ENCODE measurements at places on chromosomes 6 and 20.

GRCh38 chr6:387293-387741 lies 4.2 kb upstream of the IRF4 start:
- DNase-seq, result no peak

- DNase-seq, result no peak
These were observed 8.1 kb downstream of the EDN1 start for GRCh38 chr6:12298017-12298978.

GRCh38 chr6:107784669-107785068 lies 39.4 kb downstream of the SCML4 start:
- DNase-seq, result no peak

DNA sequence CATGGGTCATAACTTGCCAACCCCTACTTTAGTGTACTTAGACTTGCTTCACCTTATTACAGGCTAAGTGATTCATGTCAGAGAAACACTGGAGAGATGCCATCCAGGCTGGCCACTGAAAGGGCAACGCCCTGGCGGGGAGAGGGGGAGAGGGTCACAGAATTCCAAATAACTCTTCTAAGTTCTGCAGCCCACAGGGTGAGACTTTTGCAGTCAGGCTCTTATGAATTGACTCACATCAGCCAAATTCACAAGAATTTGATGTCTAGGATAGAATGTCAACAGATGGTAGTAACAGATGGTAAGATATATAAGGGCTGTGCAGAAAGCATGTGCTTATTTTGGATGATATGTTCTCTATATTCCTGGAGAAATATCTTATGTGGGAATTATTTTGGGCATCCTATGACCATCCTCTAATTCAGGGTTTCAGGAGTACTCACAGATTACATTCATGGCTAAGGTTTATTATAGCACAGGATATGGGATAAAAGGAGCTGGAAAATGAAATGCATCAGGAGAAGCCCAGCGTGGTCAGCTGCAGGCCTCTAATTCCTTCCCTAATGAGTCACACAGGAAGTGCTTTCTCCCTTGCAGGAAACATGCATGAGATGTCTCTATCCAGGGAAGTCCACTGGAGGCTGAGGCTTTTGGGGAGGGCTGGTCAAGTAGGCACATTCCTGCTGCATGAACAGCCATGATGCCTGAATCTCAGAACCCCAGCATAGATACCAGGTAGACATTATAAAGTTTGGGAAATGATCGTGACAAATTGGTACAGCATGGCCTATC lies 58.7 kb upstream of the RIN2 start:
- peak; percentile 40 for DNase-seq

GRCh38 chr20:3738111-3739053 lies 5.9 kb downstream of the HSPA12B start:
- no peak for DNase-seq

- DNase-seq, result no peak
These were observed 36.2 kb downstream of the RIOK1 start for GRCh38 chr6:7425808-7426190.

DNA sequence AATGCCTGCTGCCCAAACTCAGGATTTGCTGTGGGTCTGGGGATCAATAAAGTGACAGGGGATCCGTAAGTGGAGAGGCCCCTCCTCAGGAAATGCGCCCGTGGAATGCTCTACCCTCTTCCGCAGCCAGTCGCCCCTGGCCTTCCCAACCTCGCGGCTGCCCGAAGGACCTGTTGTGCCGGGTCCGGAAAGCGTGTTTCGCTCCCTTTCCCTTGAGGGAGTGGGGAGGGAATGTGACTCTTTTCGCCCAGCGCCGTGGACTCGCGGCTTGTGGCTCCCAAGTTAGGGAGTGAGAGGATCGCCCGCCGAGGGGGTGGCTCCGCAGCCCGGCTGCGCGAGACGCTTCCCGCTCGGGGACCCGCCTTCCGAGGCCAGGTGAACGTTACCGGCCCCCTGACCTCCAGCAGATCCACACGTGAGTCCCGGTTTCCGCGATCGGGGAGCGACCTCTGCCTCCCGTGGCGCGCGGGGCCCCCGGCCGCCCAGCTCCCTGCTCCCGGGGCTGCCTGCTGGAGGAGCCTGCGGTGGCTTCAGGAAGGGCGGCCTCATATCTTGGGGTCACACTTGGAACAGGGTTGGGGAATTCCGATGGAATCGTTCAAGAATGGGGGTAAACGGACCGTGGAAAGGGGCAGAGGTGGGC lies 666 bp downstream of the TPD52L1 start:
- peak; percentile 36 for DNase-seq

DNA sequence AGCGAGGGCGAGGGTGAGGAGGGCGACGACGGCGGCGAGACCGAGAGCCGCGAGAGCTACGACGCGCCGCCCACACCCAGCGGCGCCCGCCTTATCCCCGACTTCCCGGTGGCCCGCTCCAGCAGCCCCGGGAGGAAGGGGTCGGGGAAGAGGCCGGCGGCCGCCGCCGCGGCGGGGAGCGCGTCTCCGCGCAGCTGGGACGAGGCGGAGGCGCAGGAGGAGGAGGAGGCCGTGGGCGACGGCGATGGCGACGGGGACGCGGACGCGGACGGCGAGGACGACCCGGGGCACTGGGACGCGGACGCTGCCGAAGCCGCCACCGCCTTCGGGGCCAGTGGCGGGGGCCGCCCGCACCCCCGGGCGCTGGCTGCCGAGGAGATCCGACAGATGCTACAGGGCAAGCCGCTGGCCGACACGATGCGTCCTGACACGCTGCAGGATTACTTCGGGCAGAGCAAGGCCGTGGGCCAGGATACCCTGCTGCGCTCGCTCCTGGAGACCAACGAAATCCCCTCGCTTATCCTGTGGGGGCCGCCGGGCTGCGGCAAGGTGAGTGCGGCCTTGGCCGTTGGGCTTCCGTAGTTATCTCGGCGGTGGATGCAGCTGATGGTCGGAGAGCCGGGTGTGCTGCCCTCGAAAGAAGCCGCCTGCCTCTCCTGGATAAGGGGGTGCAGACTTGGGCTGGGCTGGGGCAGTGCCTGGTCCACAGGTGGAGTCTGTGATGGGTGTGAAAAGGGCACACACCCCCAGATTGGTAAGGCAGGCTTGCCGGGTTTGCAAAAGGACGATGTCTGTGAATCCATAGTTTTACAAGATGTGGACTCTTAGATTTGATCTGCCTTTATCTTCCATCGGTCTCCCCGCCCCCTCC lies 938 bp downstream of the WRNIP1 start:
- DNase-seq, result peak; percentile 72

DNA sequence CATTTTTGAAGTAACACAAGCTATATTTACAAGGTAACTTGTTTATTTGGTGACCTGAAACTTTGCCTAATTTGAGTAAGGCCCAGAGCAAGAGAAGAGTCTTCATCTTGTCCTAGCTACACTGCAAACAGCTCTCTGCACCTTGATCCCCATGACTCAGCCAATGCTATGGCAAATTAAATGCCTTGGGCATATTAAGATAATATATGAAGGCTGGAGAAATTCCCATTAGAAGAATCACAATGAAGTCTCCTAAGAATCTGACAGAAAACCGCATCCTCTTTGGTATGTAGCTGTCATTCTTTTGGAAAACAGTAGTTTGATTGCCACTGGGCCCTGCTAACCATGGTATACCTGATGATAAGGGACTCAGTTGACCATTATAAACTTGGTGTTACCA lies 204.5 kb downstream of the UBE3D start:
- DNase-seq, result no peak

DNA sequence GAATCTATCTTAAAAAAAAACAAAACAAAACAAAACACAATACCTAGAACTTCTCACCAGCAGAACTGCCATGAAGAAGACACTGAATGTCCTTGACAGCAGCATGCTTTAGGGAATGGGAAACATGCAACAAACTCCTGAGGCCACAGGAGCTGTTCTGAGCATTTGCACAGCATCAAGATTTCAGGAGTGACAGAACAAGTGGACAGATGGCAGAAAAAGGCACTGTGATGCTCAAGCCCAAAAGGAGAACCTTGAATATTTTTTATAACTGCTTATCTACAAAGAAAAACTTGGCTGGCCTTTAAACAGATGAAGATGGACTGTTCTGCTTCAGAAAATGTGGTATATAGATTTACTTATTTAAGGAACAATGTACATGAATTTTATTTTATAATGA lies 158.9 kb downstream of the RALGAPA2 start:
- DNase-seq, result no peak

DNA sequence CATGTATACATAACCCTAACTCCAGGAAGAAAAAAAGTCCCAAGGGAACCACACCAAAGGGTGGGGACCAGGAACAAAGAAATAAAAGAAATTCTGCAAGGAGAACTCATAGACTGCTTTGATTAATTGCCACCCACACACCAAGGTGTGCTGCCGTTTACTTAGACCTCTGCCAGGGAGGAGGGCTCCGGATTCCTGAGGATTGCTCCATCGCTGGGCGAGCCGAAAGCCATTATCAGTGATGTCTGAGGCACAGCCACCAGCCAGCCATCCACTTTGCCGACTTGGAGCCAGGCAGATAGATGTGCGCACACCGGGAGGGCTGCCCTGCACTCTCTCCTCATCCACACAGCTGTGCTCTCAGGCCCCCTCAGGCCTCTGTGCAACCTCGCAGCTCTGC lies 272.7 kb upstream of the FOXQ1 start:
- DNase-seq, result no peak

DNA sequence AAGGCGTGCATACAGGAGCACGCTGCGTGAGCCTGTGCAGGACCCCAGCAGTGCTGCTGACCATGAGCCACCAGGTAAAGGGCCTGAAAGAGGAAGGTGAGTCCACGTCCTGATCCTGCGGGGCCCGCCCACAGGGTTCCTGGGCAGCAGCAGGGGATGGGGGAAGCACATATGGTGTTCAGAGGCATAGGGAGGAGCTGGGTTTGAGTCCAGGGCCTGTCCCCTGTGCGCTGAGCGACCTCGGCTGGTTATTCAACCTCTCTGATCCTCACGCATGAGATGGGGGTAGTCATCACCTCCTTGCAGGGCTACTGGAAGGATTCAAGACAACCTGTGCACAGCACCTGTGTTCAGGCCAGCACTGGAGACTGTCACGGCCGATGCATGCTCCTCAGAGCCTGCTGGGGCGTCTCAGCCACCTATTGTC lies at the start of gene TMC2:
Gene TMC2, plus strand, starts transcription at position 14 of the 427 bp plus-strand sequence. Its CDS starts 49 bp downstream, at position 63.
- no peak for DNase-seq

- DNase-seq, result peak; percentile 92
These were observed 4.5 kb upstream of the TNXB start for GRCh38 chr6:32113386-32114352.

GRCh38 chr6:115203381-115203780 lies 857.3 kb downstream of the FRK start:
- DNase-seq, result peak; percentile 34

DNA sequence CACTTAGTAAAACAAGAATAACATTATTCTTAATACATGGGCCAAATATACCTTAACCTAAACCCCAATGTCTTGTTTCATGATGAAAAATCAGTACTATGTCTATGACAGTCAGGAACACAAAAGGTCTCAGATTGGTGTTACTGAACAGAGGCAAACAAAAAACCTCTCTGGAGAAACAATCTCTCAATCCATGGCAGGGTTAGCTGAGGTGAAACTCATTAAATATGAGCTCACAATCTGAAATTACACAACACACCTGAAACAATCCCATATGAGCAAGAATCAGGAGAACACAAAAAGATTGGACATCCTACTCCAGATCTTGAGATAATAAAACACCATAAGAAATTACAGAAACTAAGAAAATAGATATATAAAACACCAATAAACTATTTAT lies 6.5 kb upstream of the SLC17A4 start:
- no peak for DNase-seq

DNA sequence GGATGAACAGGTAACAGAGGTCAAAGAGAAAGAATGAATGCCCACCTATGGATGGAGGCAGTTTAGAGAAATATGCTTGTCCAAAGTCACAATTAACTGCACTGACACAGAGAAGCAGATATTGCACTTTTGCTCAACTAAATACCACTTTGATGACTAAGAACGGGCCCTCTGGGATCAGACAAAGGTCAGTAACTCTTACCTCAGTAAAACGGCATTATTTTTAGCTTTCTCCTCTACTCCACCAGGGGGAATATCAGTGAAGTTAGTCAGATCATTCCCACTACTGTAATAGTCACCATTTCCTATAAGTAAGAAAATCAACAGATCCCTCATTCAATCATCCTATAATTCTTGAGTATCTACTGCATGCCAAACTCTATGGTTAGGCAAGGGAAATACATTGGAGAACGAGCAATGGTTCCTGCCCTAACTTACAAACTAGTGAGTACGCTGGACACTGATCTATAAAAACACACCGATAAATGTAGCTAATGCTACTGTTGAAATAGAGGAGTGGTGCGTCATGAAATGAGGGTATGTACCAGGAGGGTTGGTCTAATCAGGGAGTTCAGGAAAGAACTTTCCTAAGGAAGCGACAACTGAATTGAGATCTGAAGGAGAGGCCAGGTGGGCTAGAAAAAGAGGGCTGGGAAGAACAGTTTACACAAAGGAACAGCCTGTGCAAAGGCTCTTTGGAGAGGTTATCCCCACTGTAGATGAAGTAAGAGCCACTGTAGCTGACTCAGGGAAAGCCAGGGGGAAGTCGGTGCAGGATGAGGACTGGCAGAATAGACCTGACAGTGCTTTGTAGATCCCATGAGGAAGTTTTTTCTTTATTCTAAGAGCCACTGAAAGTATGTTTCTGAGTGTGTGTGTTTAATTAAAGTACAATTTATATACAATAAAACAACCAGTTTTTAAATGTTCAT lies 9.2 kb downstream of the ECI2 start:
- no peak for DNase-seq

GRCh38 chr6:21900730-21901129 lies 307.2 kb downstream of the SOX4 start:
- no peak for DNase-seq

GRCh38 chr6:169829786-169830185 lies 78.4 kb downstream of the ERMARD start:
- no peak for DNase-seq

GRCh38 chr6:25014791-25015560 lies 79.2 kb upstream of the RIPOR2 start:
- peak; percentile 64 for DNase-seq

- no peak for DNase-seq
These were observed 596.2 kb upstream of the ADGRB3 start for GRCh38 chr6:68038815-68039408.

GRCh38 chr20:43165611-43166010 lies 24.1 kb downstream of the PTPRT start:
- DNase-seq, result no peak

GRCh38 chr20:536426-537010 lies 7.1 kb downstream of the CSNK2A1 start:
- no peak for DNase-seq

DNA sequence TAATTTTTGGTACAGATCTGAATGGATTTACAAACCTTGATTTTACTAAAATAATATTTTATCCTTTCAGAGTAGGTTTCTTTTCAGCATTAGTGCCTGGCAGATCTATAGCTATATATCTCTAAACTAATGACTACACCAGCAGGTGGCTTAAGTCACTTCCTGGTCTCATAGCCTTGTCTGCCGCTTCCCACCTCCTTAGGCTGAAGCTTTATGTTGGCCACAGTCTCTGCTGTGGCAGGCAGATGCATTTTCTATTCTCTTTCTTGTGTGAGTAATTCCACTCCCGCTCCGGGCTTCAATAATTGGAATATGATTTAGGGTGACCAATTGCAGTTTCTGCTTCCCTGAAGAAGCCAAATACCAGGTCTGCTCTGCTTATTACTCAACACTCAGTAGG lies 226.8 kb upstream of the HS3ST5 start:
- DNase-seq, result peak; percentile 36
